ENCODE measurements at places on chromosomes 2 and 18. TPM values are rescaled to one million over a fixed set of nuclear protein-coding genes. Genes with fewer than 3 reads are reported as not detected.

SLC8A1 gene
- 1.6 TPM for total RNA-seq

AQP4 gene
- not detected for total RNA-seq

TMEM247 gene
- total RNA-seq, result not detected

IL1RL1 gene
- 4.9 TPM for total RNA-seq

CRACDL gene
- 0.40 TPM for total RNA-seq

PDE1A gene
- not detected for total RNA-seq

RNF125 gene
- total RNA-seq, result 1.1 TPM

LONRF2 gene
- 1.1 TPM for total RNA-seq

DLX1 gene
- total RNA-seq, result 7.6 TPM

SP5 gene
- total RNA-seq, result 0.47 TPM

CCDC141 gene
- total RNA-seq, result 0.40 TPM

MC4R gene
- not detected for total RNA-seq

DLGAP1 gene
- total RNA-seq, result not detected

KCNG3 gene
- total RNA-seq, result 2.4 TPM

DNA sequence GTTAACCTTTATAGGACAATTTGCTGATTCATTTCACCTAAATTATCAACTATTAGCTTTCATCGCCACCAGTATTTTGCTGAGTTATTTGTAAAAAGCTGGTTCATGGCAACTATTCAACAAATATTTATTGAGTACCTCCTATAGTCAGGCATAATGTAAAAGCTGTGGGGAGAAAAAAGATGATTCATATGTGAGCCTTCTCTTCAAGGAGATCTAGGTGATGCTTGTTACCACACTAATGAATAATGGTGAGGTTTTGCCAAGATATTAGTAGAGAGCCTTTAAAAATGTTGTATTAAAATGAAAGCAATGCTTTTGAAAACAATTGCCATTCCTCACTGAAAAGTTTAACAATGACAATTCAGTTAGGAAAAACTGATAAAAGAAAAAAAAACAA is 187.8 kb downstream of the ANKRD44 start:
- no peak overlapping the region for H3K4me3 ChIP-seq
- H3K27me3 ChIP-seq, result no peaks in the 10 kb centered on the region
- no peak for DNase-seq

- H3K4me1 ChIP-seq, result no peaks in the 10 kb centered on the region
- H3K27ac ChIP-seq, result no peak overlapping the region
- H3K4me3 ChIP-seq, result no peak overlapping the region
- H3K36me3 ChIP-seq, result no peaks in the 10 kb centered on the region
- peaks cover 59% of the 10 kb centered on the region for H3K27me3 ChIP-seq
These were observed 49.8 kb downstream of the ADD2 start for GRCh38 chr2:70718241-70718640.

DNA sequence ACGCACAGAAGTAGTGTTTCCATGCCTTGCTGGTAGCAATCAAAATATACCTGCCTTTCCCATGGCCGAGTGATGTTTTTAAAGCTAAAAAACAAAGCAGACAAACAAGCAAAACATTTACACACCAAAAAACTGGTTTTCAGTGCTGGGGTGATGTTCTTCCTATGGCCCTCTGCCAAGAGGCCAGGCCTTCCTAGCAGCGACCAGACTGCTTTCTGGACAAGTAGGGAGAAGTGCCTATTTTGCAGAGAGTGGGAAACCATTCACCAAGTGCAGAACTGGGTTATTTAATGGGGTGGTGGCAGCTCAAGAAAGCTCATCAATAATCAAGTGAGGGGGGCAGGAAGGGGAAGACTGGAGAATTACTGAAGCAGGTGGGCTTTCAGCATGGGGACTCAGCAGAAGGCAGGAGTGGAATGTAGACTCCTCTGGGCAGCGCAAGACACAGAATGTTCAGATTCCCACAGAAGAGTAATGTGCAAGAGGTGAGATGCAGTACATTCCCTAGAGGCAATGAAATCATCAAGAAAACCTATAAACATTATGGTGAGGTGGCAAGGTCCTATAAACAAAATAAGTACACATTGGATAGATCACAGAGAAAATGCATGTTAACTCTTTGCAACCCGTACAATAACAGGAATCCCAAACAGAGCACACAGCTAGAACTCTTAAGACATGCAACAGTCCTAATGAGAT is 44.0 kb downstream of the CPO start:
- peak overlapping the region; percentile 48 for H3K27ac ChIP-seq
- H3K36me3 ChIP-seq, result no peaks in the 10 kb centered on the region
- H3K27me3 ChIP-seq, result no peaks in the 10 kb centered on the region

DNA sequence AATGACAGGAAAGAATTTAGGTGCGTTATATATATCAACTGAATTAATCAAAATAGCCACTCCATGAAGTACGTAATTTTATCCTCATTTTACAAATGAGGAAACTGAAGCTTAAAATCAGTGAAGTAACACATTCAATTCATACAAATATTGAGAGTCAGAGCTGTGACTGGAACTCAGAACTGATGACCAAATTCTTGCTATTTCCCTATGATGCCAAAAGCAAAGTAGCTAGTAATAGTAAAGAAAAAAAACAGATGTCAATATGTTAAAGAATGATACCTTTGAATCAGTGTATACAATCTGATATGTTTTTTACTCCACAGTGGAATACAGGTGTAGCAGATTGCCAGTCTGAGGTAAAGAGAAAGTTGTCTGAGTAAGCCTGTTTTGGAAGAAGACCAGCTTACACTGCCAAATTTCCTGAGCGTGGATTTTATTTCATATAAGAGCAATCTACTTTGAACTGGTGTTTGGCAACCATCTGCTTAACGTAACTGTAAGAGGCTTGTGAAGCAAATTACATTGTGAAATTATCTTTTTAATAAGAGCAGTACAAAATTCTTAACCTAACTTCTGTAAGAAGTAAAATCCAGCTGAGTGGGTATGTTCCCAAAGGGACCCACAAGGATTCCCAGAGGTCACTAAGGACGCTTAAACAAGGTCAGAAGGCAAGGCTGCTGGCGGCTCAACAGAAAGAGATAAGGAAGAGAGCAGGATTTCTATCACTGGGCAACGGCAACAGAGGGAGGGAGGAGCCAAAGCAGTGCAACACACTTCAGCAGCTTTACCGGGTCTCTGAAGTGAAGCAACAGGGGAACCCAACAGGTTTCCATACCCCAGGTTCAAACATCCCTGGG is 85.6 kb downstream of the IKZF2 start:
- no peaks in the 10 kb centered on the region for H3K4me1 ChIP-seq
- H3K36me3 ChIP-seq, result no peaks in the 10 kb centered on the region
- no peak overlapping the region for H3K4me3 ChIP-seq
- no peak overlapping the region for H3K27ac ChIP-seq
- DNase-seq, result no peak

GRCh38 chr18:68406761-68407160 is 308.1 kb downstream of the TMX3 start:
- peaks cover 7% of the 10 kb centered on the region for H3K4me1 ChIP-seq
- H3K36me3 ChIP-seq, result no peaks in the 10 kb centered on the region
- H3K27me3 ChIP-seq, result no peaks in the 10 kb centered on the region
- peak; percentile 35 for DNase-seq

DNA sequence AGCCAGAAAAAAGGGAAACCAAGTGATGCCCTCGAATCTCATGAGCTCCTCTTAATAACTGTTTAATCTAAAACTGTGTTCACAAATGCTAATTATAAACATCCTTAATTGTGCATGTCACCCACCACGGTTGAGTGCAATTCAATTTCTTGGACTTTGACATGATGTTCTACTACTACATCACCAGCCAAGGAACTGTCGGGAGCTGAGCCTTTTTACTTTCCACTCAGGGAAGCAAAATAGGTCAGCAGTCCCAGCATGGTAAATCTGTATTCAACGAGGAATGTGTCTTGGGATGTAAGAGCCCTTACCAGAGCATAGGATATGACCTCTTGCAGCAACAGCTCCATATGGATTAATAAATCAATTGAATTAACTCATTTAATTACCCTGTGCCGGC is 20.8 kb upstream of the REG3G start:
- no peaks in the 10 kb centered on the region for H3K4me1 ChIP-seq
- no peak for DNase-seq
- no peaks in the 10 kb centered on the region for H3K36me3 ChIP-seq
- no peak overlapping the region for H3K27ac ChIP-seq
- no peaks in the 10 kb centered on the region for H3K27me3 ChIP-seq

GRCh38 chr2:4420032-4420431 is 716.7 kb downstream of the DCDC2C start:
- no peaks in the 10 kb centered on the region for H3K4me1 ChIP-seq
- H3K36me3 ChIP-seq, result no peaks in the 10 kb centered on the region
- no peak overlapping the region for H3K27ac ChIP-seq
- no peak for DNase-seq

DNA sequence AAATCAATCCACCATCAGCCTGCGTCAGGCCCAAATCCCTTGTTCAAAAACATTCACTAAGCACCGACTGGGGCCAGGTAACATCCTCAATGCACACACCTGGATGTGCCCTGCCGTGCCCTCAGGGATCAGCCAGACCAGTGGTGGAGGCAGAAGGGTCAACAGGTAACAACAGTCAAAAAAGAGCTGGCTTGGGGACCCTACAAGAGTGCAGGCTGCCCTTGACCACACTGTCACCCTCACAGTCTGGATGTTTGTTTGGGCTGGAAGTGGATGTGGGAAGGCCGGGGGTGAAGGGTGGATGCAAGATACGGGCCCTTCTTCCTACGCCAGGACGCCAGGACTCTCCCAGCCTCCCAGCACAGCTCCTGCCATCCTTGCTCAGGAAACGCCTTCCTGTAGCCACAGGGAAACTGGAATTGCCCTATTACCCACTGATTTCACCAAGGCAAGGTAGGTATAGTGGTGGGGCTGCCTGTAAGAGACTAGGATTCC is 2.7 kb downstream of the BIN1 start:
- no peak overlapping the region for H3K4me3 ChIP-seq
- no peak for DNase-seq
- H3K27ac ChIP-seq, result no peak overlapping the region

GRCh38 chr2:241609859-241610793 is 26.8 kb downstream of the THAP4 start:
- H3K4me3 ChIP-seq, result no peak overlapping the region
- no peak overlapping the region for H3K27ac ChIP-seq
- no peak for DNase-seq
- H3K36me3 ChIP-seq, result no peaks in the 10 kb centered on the region
- H3K27me3 ChIP-seq, result no peaks in the 10 kb centered on the region
- H3K4me1 ChIP-seq, result no peaks in the 10 kb centered on the region

- H3K27me3 ChIP-seq, result no peaks in the 10 kb centered on the region
- H3K27ac ChIP-seq, result no peak overlapping the region
- peaks cover 2% of the 10 kb centered on the region for H3K4me1 ChIP-seq
- no peak for DNase-seq
These were observed 99.5 kb upstream of the MAP3K20 start for GRCh38 chr2:172976116-172976515.

- no peaks in the 10 kb centered on the region for H3K27me3 ChIP-seq
- peaks cover 10% of the 10 kb centered on the region for H3K4me1 ChIP-seq
- H3K4me3 ChIP-seq, result no peak overlapping the region
- no peak overlapping the region for H3K27ac ChIP-seq
These were observed 74.2 kb upstream of the LCLAT1 start for GRCh38 chr2:30372826-30373225.

- H3K4me1 ChIP-seq, result peaks cover 26% of the 10 kb centered on the region
- no peak overlapping the region for H3K4me3 ChIP-seq
- no peaks in the 10 kb centered on the region for H3K27me3 ChIP-seq
- no peak overlapping the region for H3K27ac ChIP-seq
- DNase-seq, result no peak
- H3K36me3 ChIP-seq, result 0 out of 2 replicates have a peak, but pooled peaks cover 4% of the 10 kb centered on the region
These were observed 20.1 kb downstream of the IMPA2 start for GRCh38 chr18:12001421-12001820.

DNA sequence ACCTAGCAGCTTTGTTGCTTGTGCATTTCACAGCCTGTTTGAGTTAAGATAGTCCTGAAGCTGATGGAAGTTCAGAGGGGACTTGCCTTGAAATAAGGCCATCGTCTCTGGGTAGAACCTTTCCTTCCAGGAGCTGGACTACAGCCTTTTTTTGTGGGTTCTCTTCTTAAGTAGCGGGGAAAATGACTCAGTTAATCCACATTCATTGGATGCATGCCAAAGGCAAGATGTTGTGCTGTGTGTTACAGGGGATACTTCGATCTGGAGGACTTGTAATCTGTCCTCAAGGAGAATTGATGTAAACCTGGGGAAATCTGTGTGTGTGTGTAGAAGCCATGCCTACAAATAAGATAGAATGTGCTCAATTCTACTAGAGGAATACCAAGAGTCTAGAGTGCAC is 46.8 kb downstream of the RPIA start:
- H3K4me3 ChIP-seq, result no peak overlapping the region
- no peak overlapping the region for H3K27ac ChIP-seq
- H3K27me3 ChIP-seq, result no peaks in the 10 kb centered on the region
- DNase-seq, result no peak
- peaks cover 8% of the 10 kb centered on the region for H3K4me1 ChIP-seq
- H3K36me3 ChIP-seq, result peaks cover 18% of the 10 kb centered on the region

- no peak overlapping the region for H3K4me3 ChIP-seq
- no peaks in the 10 kb centered on the region for H3K36me3 ChIP-seq
- H3K27me3 ChIP-seq, result no peaks in the 10 kb centered on the region
These were observed 547.0 kb upstream of the ACVR2A start for GRCh38 chr2:147297820-147298219.

GRCh38 chr2:106996171-106996769 is 110.3 kb upstream of the ST6GAL2 start:
- peak overlapping the region; percentile 91 for H3K27ac ChIP-seq
- no peaks in the 10 kb centered on the region for H3K36me3 ChIP-seq
- no peak overlapping the region for H3K4me3 ChIP-seq
- H3K4me1 ChIP-seq, result peaks cover 61% of the 10 kb centered on the region
- H3K27me3 ChIP-seq, result no peaks in the 10 kb centered on the region

- H3K4me1 ChIP-seq, result peaks cover 8% of the 10 kb centered on the region
- DNase-seq, result no peak
- no peaks in the 10 kb centered on the region for H3K27me3 ChIP-seq
- H3K4me3 ChIP-seq, result peak overlapping the region; percentile 99
- no peaks in the 10 kb centered on the region for H3K36me3 ChIP-seq
These were observed 1.6 kb downstream of the ZC3H6 start for GRCh38 chr2:112276954-112277353.

- peaks cover 19% of the 10 kb centered on the region for H3K4me1 ChIP-seq
- H3K27ac ChIP-seq, result no peak overlapping the region
- H3K4me3 ChIP-seq, result no peak overlapping the region
- no peaks in the 10 kb centered on the region for H3K27me3 ChIP-seq
- no peak for DNase-seq
These were observed 55.6 kb downstream of the ITGB6 start for GRCh38 chr2:160144280-160144990.

DNA sequence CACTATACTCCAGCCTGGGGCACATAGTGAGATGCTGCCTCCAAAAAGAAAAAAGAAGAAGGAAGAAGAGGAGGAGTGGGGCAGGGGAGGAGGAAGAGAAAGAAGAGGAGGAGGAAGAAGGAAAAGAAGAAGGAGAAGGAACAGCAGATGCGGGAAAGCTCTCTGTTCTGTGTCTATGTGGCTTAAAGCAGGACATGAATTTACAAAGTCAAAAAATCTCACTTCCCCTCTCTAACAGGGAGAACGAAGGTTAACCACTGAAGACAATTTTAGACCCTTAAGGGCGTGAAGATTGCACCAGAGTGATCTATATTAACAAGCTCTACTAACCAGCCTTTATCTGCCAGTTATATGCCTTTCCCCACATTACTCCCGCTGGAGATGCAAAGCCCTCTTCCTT is 258.9 kb downstream of the METTL4 start:
- H3K4me3 ChIP-seq, result no peak overlapping the region
- H3K4me1 ChIP-seq, result 0 out of 2 replicates have a peak, but pooled peaks cover 5% of the 10 kb centered on the region
- no peaks in the 10 kb centered on the region for H3K27me3 ChIP-seq
